ENCODE measurements at places on chromosomes 4 and X.

- DNase-seq, result no peak
Observed at GRCh38 chr4:2370597-2371320, 47.7 kb downstream of the ZFYVE28 start.

GRCh38 chr4:166903408-166903807 is 330.9 kb downstream of the SPOCK3 start:
- no peak for DNase-seq

DNA sequence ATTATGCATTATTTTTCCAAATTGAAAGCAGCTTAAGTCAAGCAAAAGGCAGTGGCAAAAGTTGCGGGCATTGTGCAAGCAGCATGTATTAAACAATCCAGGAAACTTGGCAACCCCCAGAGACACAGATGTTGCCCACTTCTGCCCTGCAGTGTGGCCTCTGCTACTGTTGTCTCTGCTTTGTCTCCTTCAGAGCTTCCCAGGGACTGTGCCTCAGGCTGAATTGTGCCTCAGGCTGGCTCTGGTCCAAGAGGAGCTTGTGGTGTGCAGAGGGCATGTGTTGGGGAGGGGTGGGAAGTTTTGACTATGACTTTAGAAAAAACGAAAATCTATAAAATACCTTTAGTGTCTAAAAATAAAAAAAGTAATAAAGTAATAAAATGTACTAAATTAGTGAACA is 201.4 kb downstream of the CCSER1 start:
- no peak for DNase-seq

DNA sequence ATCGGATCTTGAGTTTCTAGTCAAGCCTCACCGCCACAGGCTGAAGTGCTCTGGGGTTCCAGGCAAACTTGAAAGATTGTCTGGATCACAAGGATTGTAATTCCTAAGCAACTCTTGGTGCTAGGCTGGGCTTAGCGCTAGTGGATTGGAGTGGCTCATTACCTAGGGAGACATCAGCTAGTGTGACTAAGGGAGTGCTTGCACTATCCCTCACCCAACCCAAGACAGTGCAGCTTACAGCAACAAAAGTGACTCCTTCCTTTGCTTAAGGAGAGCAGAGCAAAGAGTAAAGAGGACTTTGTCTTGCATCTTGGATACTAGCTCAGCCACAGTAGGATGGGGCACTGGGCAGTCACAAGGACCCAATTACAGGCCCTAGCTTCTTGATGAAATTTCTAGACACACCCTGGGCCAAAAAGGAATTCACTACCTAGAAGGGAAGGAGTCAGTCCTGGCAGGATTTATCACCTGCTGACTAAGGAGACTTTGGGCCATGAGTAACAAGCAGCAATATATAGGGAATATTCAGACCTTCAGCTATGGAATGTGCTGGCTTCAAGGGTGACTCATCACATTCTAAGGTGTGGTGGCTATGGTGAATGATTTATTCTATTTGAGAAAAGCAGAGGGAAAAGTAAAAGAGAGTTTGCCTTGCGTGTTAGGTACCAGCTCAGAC is 1212.4 kb downstream of the PCDH18 start:
- no peak for DNase-seq

GRCh38 chr4:99379571-99379970 is 27.0 kb upstream of the ADH1C start:
- DNase-seq, result no peak

- peak; percentile 64 for DNase-seq
Observed at GRCh38 chr4:169612871-169613859, 782 bp upstream of the NEK1 start.

- no peak for DNase-seq
Observed at GRCh38 chrX:15926622-15927021, 72.0 kb upstream of the AP1S2 start.

DNA sequence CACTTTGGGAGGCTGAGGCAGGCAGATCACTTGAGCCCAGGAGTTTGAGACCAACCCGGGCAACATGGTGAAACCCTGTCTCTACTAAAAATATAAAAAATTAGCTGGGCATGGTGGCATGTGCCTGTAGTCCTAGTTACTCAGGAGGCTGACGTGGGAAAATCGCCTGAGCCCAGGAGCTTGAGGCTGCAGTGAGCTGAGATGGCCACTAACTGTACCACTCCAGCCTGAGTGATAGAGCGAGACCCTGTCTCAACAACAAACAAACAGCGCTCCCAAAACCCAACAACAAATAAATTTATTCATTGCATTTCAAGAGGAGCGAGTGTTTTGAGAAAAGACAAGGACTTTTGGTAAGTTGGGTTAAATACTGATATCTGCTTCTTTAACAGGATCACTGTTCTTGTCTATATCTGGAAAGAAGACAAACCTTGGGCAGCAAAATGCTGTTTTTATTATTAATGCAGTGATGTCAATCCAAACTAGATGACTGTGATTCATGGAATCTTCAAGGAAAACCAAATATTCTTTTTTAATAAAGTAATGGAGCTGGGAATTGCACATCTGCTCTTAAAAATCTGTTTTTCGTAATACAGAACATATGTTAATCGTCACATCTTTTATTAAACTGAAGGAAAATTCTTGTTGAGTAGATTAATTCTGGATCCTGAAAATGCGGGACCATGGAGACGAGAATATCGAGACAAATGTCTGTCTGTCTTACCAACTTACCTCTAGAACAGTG is 90.8 kb upstream of the LIMCH1 start:
- no peak for DNase-seq

- no peak for DNase-seq
Observed at GRCh38 chr4:173707658-173708419, 177.8 kb upstream of the HAND2 start.

DNA sequence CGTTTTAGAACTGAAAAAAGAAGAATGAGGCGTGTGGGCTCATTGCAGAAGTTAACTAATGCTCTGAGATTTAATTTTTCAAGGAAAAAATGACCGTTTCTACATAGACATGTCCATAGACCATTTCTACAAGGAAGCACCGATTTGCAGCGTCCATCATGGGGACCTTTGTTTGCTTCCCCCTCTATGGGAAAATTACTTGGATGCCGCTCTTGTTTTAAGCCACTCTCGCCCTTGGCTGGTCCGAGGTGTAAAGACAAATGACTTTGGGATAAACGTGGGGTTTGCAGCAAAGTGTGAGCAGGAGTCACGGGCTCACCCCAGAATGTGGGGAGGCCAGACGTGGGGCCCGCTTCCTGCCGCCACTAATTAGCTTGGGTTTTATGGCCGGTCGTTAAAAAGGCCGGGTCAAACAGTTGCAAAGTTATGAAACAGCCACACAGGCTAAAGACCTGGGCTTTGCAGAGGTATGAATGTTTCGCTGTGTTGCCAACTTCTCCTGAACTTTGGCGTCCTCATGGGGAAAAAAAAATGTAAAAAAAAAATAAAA is 235.9 kb downstream of the SHOX start:
- DNase-seq, result no peak

GRCh38 chr4:7171191-7171900 is 21.0 kb upstream of the SORCS2 start:
- no peak for DNase-seq

DNA sequence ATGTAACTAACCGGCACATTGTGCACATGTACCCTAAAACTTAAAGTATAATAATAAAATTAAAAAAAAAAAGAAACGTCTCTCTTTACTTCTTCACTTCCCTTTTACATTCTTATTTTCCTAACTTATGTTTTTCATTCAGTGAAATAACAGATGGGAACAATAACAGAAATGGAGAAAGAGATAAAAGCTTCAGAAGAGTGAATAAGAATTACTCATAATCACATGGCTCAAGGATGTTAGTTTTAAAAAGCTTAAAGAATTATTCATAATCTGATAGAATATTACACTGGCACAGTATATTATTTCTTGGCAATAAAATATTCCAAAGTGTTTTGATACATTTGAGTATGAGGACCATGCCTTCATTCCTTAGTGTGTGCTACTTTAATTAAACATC is 175.6 kb downstream of the COL25A1 start:
- DNase-seq, result no peak

DNA sequence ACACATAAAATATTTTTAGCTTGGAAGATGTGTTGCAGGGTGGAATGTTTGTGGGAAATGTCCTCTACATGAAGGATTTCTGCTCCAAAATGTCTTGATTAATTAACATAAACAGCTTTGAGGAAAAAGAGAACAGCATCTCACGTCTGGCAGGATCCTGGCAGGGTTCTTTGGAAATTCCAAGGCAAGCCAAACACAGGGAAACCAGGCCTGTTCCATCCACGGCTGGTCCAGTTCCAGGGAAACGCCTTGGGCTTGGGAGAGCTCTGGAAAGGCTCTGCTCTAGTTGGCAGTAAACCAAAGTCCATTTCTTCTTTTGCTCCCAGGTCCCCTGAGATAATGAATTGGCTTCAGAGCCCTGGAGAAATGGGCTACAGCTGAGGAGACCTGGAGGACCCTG is 42.4 kb upstream of the GAB1 start:
- no peak for DNase-seq

- DNase-seq, result peak; percentile 27
Observed at GRCh38 chr4:101025755-101026154, 321.6 kb downstream of the PPP3CA start.

DNA sequence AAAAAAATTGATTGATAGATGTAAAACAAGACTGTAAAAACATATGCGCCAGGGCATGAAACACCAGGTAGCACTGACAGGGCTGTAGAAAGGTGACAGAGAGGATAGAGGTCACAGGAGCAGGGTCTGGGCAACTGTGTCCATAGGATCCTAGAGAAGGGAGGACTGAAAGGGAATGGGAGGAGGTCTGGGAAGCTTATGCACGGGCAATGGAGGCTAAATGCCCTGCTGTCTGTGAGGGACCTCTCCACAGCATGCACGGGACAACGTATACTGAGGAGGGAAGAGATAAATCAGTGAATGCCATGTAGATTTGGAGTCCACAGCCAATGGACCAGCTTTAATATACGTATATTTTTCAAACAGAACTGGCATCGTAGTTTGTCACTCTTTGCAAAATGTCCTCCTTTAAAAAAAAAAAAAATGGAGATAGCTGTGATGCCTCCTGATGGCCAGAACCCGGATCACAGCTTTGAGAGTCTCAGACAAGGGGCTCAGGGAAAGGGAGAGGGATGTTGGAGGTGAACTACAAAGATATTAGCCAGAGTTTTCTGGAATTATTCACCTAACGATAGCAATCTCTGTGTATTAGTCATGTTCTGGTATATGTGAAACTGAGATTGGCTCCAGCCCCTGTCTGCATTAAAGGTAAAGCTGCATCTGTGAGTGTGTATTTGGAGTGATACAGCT is 16.0 kb downstream of the RAB40A start:
- DNase-seq, result no peak

DNA sequence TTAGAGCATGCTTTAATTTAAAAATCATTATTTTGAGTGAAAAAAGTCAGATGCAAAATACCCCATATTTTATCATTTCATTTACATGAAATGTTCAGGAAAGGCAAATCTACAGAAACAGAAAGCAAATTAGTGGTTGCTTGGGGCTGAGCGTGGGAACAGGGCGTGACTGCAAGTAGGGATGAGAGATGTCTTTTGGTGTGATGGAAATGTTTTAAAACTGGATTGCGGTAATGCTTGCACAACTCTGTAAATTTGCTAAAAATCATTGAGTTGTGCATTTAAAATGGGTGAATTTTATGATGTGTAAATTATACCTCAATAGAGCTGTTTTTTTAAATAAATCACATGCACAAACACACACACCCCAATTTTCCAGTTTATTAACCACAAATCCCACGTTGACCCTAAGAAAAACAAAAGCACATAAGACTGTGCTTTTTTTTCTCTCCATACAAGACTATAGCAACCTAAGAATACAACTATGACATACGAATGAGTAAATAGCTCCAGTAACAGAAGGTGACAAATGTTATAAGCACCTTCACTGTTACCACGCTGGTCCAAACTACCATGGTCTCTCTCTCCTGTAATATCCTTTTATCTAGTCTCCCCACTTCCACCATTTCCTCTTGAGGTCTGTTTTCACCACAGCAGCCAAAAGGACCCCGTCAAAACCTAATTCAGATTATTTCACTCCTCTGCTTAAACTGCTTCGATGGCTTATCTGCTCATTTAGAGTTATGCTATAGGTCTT is 37.2 kb downstream of the FRMD7 start:
- peak; percentile 67 for DNase-seq
